ENCODE measurements at places on chromosomes 3 and 15. TPM values are rescaled to one million over a fixed set of nuclear protein-coding genes. Genes with fewer than 3 reads are reported as not detected.

- DNase-seq = no peak
Measured at GRCh38 chr15:42759093-42759492, 22.2 kb upstream of the CDAN1 start.

DNA sequence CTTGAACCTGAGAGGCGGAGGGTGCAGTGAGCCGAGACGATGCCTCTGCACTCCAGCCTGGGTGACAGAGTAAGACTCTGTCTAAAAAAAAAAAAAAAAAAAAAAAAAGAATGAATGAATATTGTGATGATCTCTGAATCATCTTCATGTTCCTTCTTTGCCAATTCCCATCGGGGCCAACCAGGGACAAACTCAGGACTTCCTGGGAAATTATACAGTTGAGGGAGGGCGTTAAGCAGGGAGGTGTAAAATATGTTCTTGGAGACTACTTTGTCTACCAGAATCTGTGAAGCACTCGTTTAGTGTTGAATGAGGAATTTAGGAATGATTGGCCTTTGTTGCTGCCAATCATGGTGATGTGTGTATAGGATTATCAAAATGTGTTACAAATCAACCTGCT is 210.6 kb downstream of the PTPRG start:
- DNase-seq = no peak

Gene ST8SIA2
- total RNA-seq = not detected

DNA sequence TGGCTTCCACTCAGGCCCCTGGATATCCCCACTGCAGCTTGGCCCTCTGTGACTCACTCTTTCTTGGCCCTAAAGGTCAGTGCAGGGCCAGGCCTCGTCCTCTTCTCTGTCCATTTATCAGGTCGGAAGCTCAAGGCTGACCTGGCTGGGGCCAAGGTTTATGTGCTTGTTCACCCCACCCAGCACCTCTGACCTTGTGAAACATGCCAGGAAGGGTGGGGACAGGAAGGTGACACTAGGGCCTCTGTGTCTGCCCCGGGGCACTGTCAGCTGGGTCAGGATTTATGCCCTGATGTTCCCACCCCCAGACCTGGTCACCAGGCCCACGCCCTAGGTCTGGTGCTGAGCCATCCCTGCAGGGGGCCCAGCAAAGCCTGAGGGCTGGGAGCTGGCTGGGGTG is 103.8 kb downstream of the FBLN2 start:
- no peak for DNase-seq

Gene ZNF621
- total RNA-seq = 19.1 TPM

GRCh38 chr3:116198087-116198486 is 247.2 kb downstream of the LSAMP start:
- no peak for DNase-seq

GRCh38 chr15:82540984-82541431 is 751 bp upstream of the RPS17 start:
- no peak for DNase-seq

- DNase-seq = no peak
Measured at GRCh38 chr3:65478551-65479500, 559.9 kb downstream of the MAGI1 start.

Gene CPNE9
- total RNA-seq = not detected

Gene FSTL1
- 2.9 TPM for total RNA-seq

DNA sequence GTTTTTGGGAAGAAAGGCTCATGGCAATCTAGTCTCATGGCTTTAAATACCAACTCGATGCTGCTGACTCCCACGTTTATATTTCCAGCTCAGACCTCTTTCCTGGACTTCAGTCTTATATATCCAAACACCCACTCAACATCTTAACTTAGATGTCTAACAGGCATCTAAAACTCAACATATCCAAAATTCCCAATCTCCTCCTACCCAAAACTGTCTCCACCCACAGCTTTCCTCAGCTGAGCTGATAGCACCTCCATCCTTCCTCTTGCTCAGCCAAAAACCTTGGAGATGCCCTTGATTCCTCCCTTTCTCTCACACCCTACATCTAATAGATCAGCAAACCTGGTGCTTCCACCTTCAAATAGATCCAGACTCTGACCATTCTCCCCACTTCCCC is 202.5 kb downstream of the TLE3 start:
- no peak for DNase-seq

Gene MAP3K13
- 10.2 TPM for total RNA-seq

GRCh38 chr3:40661284-40661683 is 136.5 kb downstream of the ZNF621 start:
- no peak for DNase-seq

Gene SCG5
- total RNA-seq = 1.2 TPM

Gene AADACL2
- not detected for total RNA-seq

Gene HDDC3
- total RNA-seq = 34.2 TPM

Gene BSN
- total RNA-seq = 0.09 TPM

- DNase-seq = no peak
Measured at GRCh38 chr3:8460815-8461456, 40.7 kb upstream of the LMCD1 start.

GRCh38 chr3:44862226-44862637 is 520 bp downstream of the TMEM42 start:
- peak; percentile 21 for DNase-seq

- DNase-seq = no peak
Measured at GRCh38 chr3:108887121-108887520, 64.5 kb downstream of the TRAT1 start.

Gene CACNA2D2
- 1.6 TPM for total RNA-seq

Gene CD276
- total RNA-seq = 0.31 TPM

Gene ISLR
- not detected for total RNA-seq

DNA sequence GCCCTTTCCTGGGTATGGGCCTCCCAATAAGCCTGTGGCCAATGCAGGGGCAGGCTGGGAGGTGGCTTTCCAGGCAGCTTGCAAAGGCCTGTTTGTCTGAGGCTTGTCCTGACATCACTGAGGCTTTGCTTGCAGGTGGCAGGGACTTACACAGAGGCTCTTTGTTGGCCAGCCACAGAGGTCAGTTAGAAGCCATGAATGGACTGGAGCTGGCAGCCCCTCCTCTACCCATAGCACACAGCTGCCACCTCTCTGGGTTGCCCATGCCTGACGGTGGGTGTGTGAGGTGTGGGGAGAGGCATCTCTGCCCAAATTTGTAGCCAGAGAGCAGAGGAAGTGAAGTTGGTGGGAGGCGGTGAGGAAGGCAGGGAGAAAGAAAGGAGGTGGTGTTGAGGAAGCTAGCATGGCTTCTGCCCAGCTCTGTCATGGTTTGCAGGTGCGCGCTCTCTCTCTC is 17.1 kb downstream of the LIMD1 start:
- no peak for DNase-seq

Gene GOLGA8T
- total RNA-seq = 0.18 TPM

Gene MDFIC2
- total RNA-seq = not detected

DNA sequence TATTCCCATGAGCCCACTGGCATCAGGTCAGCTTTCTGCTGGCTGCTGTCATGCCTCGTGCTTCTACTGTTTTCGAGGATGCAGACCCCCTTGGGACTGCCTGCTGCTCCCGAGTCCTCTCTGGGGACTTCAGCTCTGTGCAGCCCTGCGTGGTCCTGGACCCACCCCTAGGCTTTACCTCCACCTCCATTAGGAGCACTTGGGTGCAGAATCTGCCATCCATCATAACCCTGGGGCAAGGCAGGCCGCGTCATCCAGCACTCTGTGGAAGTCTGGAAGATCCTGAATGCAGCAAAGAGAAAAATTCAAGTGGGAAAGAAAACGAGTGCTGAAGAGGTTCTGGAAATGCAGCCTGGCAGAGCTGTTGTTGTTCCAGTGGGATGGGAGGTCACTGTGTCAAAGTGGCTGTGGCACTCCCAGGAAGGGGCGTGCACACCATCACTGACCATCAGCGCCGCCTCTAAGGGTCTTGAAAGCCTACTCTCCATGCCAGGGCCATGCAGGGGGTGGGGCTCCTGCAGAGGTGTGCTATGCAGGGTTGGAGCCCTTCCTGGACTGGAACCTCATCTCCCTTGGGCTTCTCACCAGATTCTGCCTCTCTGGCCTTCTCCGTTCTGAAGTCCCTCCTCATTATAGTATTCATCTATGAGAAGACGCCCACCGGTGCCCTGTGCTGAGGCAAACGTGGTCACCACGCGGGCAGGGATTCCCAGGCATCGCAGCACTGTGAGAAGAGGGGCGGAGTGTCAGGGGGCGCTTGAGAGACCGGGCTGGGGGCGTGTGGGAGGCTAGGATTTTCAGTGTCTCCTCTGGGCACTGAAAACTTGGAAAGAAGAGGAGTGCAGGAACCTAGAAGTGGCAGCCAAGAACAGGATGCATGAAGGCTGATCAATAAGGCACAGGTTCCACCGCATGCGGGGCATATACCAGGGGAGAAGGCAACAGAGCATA is 12.5 kb downstream of the EPB42 start:
- no peak for DNase-seq

GRCh38 chr15:99486371-99487336 is 79.1 kb upstream of the MEF2A start:
- peak; percentile 42 for DNase-seq

GRCh38 chr3:157046520-157046919 is 113.4 kb downstream of the CCNL1 start:
- no peak for DNase-seq

DNA sequence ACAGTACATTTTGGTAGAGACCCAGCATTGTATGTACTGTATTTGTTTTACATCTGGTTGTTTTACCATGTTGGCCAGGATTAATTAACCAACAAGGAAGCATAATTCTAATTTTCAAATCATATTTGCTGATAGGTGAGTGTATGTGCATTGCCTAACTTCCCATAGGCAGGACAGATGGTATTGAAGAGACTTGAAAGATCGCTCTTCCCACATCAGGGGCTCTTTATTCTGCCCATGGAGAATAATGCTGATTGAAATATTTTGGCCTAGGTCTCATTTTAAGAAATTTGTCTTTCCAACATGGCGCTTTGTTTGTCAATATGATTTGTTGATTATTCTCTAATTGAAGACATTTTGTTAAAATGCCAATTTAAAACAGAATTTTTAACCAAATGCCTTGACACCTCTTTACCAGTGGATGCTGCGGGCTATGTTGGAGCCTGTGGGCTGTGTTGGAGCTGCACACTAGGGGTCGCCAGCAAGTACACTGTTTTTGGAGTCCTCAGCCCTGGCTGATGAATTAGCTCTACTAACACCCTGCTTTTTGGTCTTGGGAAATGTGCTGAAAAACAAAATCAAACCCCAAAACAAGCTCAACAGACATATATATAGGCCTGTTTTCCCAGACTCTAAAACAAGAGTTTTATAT is 5.3 kb downstream of the P2RY12 start:
- peak; percentile 32 for DNase-seq

Gene PPP1R14D
- total RNA-seq = not detected

All from activated CD8-positive, alpha-beta T cell treated with anti-CD3 and anti-CD28 coated beads for 36 hours (primary cell).